ENCODE measurements at places on chromosomes 1 and 21.

DNA sequence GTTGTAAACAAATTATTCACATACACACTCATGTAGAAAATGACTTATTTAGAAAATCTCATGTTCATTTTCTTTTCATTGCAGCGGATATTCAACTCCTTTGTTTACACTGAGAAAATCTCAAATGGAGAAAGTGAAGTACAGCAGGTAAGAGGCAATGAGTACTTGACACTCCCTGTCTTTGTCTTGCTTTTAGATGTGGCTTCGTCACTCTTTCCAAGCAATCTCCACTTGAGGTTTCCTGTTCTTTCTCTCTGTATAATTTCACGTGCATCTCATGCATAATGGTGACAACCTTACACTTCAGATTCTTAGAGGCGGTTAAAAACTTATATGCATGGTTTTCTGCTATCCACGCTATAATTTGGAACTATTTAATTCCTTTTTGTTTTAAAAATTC lies 80.6 kb downstream of the CACHD1 start:
- DNase-seq = no peak

- no peak for DNase-seq
Measured at GRCh38 chr1:17757426-17757825, 2.3 kb downstream of the ACTL8 start.

DNA sequence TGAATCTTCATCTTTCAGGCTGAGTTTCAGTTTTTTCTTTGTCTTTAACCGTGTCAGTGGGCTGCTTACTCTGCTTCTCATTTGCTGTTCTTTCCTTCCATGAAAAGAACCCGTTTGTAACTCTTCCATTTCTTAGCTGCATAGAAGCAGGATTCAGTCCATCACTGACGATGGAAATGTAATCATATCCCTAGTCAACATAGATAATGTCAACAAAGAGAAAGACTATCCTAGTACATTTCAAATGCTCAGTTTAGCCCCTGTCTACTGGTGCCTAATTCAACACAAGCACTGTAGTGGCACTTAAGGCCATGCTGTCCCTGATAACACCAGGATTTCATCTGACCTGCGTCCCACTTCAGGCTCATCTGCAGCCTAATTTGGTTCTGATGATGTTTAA lies 376 bp downstream of the GBP1 start:
- DNase-seq = no peak

- peak; percentile 17 for DNase-seq
Measured at GRCh38 chr21:45607909-45608295, 35.6 kb upstream of the PCBP3 start.

DNA sequence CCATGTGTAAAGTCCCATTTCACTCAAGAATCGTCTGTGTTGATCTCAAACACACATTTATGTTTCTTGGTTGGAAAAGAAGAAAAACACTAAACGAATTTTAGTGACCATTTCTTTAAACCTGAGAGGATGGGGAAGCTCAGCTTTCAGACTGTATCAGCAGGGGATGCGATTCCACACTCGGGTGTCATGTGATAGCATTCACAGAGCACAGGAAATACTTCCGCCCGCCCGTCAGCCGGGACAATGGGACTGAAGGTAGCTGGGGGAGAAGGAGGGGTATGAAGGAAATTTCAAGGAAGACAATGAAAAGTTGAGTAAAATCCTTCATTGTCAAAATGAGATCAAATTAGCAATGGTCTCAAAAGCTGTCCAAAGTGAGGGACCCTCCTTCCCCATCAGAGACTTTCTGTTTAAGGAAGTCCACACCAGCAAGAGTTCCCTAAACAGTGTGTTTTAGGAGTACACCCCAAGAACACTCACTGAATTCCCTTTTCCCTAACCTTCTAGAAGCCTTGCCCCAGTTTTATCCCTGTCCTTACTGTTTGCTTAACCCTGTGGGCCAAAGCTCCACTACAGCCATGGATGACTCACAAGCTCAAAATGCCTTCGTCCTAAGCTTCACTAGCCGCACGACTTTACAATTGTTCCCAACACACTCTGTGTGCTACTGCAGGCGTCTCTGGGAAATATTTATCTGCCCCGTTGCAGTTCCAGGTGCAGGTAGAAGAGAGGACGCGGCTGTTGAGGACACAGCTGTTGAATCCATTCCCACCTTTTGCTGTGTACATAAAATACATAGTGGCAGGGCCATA lies 51.4 kb upstream of the SIM2 start:
- DNase-seq = no peak

DNA sequence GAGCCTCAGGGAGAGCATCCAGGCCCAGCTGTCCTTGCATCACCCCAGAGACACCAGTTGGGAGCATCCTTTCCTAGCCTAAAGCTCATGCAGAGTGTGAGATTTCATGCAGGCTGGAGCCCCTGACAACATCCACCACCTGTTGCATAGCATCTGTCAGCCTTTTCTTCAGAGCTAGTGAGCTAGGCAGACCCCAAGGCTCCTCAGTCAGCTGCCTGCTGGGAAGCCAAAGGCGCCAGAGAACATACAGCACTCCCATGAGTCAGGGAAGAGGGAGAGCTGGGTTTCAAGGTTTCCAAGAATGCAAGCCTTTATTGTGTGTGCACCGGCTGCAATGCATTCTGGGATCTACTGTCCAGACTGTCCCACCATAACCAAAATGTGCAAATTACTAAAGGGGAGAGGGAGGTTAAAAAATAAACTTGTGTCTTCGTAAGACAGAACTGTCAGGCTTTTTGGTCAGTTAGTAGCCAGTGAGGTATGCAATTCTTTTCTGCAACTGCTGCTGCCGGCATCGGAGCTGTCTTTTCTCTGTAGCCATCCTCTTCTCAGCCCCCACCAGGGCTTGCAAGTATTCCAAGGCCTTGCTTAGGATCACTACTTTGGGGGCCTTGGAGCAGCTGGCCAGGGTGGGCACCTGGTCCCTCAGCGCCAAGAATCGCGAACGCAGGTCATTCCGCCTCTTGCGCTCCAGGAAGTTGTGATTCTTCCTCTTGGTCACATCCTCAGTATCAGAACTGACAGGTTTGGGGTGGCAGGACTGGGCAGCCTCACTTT lies 4.6 kb downstream of the MYCL start:
- DNase-seq = no peak

DNA sequence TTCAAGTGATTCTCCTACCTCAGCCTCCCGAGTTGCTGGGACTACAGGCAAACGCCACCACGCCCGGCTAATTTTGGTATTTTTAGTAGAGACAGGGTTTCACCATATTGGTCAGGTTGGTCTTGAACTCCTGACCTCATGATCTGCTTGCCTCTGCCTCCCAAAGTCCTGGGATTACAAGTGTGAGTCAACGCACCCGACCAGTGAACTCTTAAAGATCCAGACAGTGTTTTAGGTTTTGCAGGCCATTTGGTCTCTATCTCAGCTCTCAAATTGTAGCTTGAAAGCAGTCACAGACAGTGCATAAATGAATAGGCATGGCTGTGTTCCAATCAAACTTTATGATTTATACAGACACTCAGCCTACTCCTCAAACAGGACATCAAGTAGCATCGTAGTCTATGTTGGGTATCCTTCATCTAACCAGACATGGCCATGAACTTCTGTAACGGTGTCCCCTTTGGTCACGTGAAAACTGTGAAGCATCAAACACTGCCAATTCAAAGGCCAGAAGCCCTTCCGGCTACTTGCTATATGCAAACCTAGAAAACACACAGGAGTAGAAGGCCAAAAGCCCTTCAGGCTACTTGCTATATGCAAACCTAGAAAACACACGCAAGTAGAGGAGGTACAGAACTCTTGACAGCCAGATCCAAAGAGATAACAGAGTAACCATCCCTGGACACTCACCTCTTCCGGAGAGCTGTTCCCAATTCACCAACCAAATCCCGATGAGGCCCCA lies 3.1 kb downstream of the FUCA1 start:
- DNase-seq = no peak

DNA sequence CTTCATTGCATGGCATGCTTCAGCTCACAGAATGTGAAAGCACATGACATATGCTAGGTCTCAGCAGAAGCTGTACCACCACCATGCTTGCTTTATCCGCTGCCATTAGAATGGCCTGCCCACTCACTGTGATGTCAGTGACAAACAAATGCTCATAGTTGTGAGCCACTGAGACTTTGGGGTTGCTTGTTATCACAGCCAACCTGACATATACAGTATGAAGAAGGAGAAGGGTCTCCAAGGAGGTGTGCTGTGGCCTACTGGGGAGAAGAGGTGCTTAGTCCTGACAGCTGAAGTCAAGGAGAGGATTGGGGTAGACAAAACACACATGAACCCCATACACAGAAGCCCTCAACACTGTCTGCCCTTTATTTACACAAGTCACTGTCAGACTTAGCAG lies 19.5 kb upstream of the TENT5C start:
- no peak for DNase-seq

GRCh38 chr1:59027177-59027576 lies 243.3 kb upstream of the JUN start:
- no peak for DNase-seq

DNA sequence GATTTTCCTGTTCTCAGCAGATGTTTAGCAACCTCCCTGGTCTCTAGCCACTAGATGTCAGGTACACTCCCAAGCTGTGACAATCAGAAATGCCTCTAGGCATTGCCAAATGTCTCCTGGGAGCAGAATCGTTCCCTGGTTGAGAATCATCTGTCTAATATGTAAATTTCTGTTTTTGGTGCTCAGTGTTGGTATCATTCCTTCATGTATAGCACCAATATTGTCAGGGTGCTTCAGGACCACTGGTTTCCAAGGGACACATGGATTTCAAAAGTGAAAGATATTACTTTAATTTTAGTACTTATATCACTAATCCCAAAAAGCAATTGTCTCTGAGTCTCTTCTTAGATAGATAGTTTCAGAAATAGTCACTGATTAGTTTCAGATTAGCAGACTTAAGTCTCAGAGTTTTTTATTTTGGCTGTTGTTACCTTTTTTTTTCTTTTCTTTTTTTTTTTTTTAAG lies 160.1 kb downstream of the PTPRC start:
- no peak for DNase-seq

GRCh38 chr1:61572046-61572445 lies 152.9 kb downstream of the TM2D1 start:
- DNase-seq = no peak

- DNase-seq = peak; percentile 78
Measured at GRCh38 chr1:113929750-113930498, 800 bp downstream of the HIPK1 start.

- no peak for DNase-seq
Measured at GRCh38 chr1:194535369-194535768, 1349.0 kb upstream of the B3GALT2 start.

DNA sequence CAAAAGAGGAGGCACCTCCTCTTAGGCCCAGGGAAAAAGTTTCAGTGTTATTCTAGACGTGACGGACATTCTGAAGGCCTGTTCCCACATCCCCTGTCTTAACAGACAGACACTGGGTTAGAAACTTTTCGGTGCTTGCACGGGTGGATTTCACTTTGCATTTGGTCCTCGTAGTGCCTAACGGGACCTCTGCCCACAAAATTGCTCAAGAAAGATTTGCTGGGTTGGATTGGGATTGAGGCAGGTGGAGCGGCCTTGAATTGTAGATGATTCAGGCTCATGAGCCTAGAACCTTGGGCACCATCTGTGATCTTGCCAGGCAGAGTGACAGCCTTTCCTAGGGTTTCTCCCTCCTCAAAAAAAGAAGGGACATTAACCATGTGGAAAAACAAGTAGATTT lies 2.8 kb downstream of the PLA2G5 start:
- DNase-seq = no peak

- DNase-seq = no peak
Measured at GRCh38 chr1:184504955-184505338, 118.1 kb downstream of the C1orf21 start.

DNA sequence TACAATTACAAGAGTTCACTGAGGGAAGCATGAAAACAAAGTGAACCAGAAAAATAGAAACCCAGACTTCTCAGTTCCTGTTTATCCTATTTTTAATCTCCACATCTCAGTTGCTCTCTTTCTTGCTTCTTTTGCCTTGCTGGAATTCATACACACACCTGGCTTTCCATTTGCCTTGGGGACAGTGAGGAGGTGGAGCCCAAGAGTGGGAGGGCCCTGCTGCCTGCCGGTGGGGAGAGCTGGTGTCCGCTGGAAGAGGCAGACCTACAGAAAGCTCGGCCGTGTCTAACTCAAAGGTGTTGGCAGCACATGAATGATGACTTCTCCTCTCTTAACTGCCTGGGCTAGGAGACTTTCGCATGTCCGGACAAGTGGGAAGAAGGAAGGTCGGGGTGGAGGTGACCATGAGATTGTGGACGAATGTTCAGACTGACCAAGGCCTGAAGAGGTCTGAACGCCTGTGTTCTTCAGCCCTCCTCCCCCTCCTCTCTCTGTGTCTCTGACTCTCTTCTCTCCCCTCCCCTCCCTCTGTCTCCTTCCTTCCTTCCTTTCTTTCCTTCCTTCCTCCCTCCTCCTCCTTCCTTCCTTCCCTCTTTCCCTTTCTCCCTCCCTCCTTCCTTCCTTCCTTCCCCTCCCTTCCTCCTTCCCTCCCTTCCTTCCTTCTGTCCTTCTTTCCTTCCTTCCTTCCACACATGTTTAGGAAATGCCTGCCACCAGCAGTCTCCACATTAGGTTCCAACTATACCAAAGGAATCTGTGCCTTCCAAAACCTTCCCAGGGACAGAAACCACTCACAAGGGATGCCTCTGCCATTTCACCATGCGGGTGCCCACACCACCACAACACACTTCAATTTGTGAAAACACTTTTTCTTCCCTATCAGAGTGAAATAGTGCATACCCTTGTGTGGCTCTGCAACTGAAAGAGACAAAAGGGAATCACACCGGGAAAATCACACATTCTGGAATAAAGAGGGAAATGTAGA lies 157.3 kb upstream of the RUNX1 start:
- no peak for DNase-seq

DNA sequence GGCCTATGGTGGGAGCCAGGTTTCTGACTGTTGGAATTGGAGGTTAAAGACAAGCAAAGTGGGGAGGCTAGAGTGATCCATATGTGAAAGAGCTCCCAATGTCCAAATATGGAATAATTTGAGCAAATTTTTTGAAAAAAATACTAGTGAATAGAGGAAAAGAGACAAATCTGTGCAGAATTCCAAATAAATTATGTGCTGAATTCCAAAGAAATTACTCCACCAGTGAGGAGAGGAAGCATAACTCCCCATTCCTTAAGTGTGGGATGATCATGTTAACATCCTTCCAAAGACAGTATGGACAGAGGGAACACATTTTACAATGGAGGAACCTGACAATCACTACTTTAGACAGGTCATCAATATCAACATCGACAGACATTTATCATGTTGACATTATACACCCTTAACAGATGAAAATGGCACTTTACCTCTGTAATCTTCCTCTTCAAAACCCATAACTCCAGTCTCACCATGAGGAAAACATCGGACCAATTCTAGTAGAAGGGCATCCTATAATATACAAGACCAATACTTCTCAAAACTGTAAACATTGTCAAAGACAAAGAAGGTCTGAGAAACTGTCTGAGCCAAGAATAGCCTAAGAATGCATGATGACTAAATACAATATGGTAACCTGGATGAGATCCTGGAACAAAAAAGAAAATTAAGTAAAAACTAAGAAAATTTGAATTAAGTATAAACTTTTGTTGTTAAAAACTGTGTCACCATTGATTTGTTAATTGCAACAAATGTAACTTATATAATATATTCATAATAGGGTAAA lies 71.5 kb upstream of the RGS4 start:
- DNase-seq = no peak

GRCh38 chr1:22416555-22417454 lies 34.8 kb upstream of the ZBTB40 start:
- DNase-seq = peak; percentile 75

- DNase-seq = no peak
Measured at GRCh38 chr1:108080448-108080847, 115.5 kb upstream of the VAV3 start.

GRCh38 chr1:183277821-183278738 lies 92.0 kb downstream of the LAMC2 start:
- no peak for DNase-seq

All from activated T-cell treated with anti-CD3 and anti-CD28 coated beads, Interleukin-2, amount 50 U/mL, for 1 hour (primary cell).